NCI-H146 (cell line): ENCODE measurements at places on chromosomes 6 and 20.

DNA sequence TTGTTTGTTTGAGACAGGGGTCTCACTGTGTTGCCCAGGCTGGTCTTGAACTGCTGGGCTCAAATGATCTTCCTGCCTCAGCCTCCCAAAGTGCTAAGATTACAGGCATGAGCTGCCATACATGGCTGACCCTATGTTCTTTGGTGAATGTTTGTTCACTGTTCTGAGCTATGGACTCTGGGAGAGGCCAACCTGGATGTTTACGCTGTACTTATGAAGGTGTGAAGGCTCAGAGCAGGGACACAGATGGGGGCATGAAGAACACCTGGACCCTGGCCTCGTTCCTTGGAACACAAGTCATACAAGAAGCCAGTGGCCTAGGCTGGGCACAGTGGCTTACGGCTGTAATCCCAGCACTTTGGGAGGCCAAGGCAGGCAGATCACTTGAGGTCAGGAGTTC is 21.1 kb upstream of the CD24 start:
- no peak for DNase-seq

- DNase-seq, result peak; percentile 21
Measured at GRCh38 chr6:44494011-44494501, 106.5 kb downstream of the CDC5L start.

- peak; percentile 90 for DNase-seq
Measured at GRCh38 chr6:158660333-158660754, 10.5 kb downstream of the SYTL3 start.

- peak; percentile 42 for DNase-seq
Measured at GRCh38 chr6:31734821-31735406, 1.4 kb downstream of the CLIC1 start.

DNA sequence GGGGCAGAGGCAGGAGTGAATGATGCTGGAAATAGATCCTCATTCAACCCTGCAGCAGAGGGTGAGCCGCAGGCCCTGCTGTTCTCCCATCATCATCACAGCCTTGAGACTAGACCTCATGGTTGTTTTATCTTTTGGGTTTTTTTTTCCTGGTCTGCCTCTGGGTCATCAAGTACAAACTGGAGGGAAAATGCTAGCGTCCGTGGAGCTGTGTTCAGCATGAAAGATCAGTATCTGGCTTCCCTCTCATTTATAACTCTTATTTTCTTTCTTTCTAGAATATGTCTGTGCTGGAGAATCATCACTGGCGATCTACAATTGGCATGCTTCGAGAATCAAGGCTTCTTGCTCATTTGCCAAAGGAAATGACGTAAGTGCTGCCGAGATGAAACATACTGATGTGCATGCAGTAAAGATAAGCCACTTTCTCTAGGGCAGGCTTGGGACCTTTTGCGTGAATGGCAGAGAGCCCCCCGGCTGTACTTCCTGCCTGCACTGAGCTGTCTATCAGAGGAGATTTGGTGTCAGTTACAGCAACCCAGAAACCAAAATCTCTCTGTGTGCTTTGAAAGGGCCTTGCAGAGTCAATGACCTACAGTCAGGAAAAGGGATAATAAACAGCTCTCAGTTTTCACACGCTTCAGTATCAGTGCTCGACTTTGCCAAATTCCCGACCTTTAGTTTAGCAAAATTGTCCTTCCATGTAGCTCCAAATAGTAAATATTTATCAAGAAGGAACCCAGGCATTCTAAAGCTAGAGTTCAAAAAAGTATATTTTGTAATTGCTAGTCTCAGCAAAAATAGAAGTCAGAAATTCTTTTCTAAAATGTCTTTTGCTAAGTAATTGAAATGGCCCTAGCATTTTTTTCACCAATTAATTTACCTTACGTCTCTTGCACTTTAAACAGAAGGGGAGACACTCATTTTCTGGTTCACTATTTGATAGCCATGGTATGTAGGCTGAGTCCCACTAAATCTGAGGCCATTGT is 76.3 kb downstream of the MTFR2 start:
- no peak for DNase-seq

- DNase-seq, result peak; percentile 48
Measured at GRCh38 chr6:95431637-95432228, 145.6 kb upstream of the MANEA start.

DNA sequence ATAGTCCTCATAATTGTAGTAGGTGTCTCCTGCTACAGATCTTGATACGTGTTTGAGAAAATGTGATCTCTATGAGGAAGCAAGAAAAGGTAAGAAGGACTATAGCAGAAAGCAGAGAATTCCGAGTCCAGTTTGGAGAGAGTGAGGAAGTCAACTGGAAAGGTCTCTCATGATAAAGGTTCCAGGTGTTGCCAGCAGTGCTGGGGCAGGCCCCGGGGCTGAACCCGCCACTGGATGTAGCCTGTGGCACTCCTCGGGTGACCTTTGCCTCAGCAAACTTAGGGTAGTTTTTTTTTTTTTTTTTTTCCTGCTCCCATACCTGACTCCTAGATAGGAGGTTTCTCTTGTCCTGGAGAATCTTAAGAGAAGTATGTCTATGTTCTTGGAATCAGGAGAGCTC is 62.8 kb downstream of the FAM120B start:
- no peak for DNase-seq

- no peak for DNase-seq
Measured at GRCh38 chr6:148963738-148964137, 216.9 kb downstream of the UST start.

DNA sequence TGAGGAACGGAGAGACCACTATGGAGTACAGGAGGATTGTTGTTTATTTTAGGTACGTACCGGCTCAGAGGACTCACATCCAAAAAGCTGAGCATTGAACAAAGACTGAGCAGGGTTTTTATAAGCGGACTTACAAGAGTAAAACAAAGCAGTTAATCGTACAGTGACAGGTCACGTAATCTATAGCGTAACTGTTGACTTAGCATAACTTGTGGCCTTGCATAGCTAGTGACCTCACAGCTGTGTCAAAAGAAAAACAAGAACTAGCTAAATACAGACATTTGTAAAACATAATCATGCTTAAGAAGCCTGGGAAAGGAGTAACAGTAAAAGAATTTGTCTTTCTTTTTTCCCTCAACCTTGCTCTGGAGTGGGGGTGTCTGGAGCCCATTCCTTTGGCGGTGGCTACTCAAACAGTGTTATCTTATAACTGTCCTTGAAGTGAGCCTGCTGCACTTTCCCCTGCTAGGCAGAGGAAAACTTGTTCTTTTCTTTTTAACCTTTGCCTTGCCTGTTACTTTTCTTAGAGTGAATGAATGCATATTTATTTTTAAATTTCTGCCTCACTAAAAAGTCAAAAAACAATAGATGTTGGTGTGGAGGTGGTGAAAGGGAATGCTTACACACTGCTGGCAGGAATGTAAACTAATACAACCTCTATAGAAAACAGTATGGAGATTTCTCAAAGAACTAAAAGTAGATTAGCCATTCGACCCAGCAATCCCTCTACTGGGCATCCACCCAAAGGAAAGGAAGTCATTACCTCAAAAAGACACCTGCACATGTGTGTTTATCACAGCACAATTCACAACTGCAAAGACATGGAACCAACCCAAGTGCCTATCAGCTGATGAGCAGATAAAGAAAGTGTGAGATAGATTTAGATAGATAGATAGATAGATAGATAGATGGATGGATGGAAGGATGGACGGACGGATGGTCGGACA is 109.0 kb downstream of the TAF4 start:
- peak; percentile 26 for DNase-seq

- no peak for DNase-seq
Measured at GRCh38 chr6:71333697-71334096, 45.1 kb downstream of the OGFRL1 start.

GRCh38 chr6:105492706-105493673 is 90.1 kb upstream of the PREP start:
- DNase-seq, result no peak

DNA sequence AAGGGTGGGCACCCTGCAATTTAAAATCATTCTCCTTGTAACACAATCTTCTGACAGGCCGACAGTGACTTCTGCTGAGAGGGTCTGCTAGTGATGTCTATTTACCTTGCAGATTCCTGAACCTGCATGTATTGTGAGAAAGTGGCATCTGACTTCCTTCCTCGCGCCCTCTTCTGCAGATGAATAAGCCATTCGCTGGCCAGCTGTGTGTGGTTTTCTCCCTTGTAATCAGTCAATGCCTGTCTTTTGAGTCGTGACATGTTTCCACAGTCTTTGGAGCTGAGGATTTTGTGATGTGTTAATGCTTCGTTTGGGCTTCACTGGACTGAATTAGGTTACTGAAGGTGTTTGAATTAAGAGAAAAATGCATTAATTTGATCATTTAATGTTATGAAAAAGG is 125.3 kb downstream of the GRM1 start:
- no peak for DNase-seq

- DNase-seq, result no peak
Measured at GRCh38 chr6:10791673-10792072, 44.1 kb downstream of the TMEM14B start.

GRCh38 chr6:22598339-22598738 is 29.0 kb downstream of the HDGFL1 start:
- DNase-seq, result no peak

- no peak for DNase-seq
Measured at GRCh38 chr20:21372016-21372415, 25.3 kb downstream of the NKX2-4 start.

GRCh38 chr20:47020231-47020630 is 125.6 kb downstream of the EYA2 start:
- no peak for DNase-seq

DNA sequence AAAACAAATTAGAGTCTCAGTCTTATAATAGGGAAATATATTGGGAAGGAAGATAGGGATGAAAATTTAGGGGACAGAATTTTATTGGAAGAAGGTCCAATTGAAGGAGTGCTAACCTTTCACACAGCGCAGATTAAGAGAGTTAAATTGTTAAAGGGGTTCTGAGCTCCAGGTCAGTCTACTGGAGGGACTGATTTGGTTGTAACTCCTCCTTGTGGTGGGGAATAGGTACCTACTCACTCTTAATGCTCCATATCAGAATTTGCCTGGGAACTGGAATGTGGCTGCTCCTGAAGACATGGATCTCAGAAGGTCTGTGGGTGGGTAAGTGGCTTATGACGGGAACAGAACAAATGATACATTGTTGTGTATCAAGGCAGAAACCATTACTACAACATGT is 143.5 kb downstream of the FLRT3 start:
- peak; percentile 23 for DNase-seq

GRCh38 chr6:145690969-145691368 is 44.4 kb downstream of the EPM2A start:
- DNase-seq, result no peak

- DNase-seq, result no peak
Measured at GRCh38 chr6:11198663-11199603, 33.5 kb downstream of the NEDD9 start.

DNA sequence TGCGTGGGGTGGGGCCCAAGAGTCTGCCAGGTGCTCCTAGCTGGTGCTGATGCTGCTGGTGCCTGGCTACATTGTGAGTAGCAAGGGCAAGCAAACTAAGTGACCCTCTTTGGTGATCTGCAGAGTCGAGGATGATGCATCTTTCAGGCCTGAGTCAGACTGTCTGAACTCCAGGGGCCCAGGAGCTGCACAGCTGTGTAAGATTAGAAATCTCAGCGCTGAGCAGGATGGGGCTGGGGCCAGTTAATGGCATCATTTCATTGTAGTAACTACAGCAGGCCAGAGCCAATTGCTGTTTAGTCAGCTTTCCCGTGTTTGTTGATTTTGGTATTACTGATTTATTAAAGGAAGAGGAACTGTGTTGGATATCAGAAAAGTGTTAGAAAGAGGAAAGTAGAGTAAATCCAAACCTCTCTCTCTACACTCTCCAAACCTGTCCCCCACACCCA is 365.2 kb downstream of the PAX1 start:
- no peak for DNase-seq

GRCh38 chr6:5315881-5316280 is 54.6 kb downstream of the FARS2 start:
- no peak for DNase-seq

DNA sequence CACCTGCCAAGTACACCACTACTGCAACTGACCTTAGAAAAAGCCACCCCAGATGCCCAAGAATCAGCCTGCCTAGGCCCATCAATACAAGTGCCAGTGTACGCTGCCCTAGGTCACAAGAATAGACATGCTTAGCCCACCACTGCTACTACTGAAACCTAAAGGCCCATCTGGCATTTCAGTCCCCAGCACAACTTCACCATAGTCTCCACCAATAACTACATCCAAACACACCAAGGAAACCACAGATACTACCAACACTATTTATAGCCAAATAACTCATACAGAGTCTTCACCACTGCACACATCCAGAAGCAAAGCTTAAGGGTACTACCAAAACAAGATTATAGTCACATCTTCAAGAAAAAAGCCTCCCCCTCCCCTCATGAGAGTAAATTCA is 28.2 kb downstream of the TREML4 start:
- no peak for DNase-seq

GRCh38 chr6:52904562-52905279 is 4.8 kb downstream of the GSTA3 start:
- no peak for DNase-seq

GRCh38 chr6:24140591-24140990 is 14.6 kb downstream of the NRSN1 start:
- no peak for DNase-seq

GRCh38 chr6:77812304-77812703 is 159.5 kb downstream of the MEI4 start:
- no peak for DNase-seq

DNA sequence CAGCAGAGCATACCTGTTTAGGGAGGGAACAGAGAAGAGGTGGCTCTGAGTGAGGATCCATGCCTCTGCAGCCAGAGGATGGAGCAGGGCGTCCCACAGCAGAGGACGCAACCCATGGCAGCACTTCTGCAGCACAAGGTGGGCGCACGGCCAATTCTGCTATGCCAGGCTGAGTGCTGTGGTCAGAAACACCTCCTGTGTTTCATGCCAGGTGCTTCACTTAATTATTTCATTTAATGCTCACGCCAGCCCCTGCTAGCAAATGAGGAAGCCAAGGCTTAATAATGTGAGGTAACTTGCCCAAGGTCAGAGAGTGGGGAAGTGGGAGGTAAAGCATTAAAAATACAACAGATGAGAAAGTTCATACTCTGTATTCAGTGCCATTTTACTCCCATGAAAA is 68.5 kb upstream of the PTGIS start:
- no peak for DNase-seq

DNA sequence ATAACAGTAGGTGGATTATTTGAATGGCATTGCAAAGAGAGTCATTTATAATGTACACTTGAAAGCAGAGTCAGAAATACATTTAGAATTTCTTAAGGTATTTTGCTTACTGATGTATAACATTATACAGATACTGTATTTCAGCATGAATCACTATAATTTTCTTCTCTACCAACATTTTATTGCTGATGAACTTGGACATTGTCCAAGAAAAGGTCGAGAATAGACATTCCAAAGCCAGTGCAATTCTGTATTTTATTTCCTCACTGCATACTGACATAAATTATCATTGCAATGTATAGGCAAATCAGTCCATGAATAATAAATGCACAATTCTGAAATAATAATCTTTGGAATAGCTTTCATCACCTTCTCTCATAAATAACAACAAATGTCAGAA is 1420.0 kb upstream of the EYS start:
- DNase-seq, result no peak

- DNase-seq, result no peak
Measured at GRCh38 chr20:60097285-60097684, 139.1 kb downstream of the CDH26 start.
